ENCODE measurements at places on chromosomes 3 and 15. TPM values are rescaled to one million over a fixed set of nuclear protein-coding genes. Genes with fewer than 3 reads are reported as not detected.
A peak's percentile ranks its signal among the peaks of the same experiment; 100 is the strongest.

RCCD1 gene
- 5.1 TPM for total RNA-seq

ZMYND10 gene
- 3.5 TPM for total RNA-seq

EXD1 gene
- not detected for total RNA-seq

- H3K27ac ChIP-seq: no peak overlapping the region
- H3K36me3 ChIP-seq: no peaks in the 10 kb centered on the region
- H3K27me3 ChIP-seq: no peaks in the 10 kb centered on the region
- DNase-seq: no peak
- no peaks in the 10 kb centered on the region for H3K4me1 ChIP-seq
- H3K4me3 ChIP-seq: no peak overlapping the region
Measured at GRCh38 chr3:85808755-85809154, 850.0 kb downstream of the CADM2 start.

DNA sequence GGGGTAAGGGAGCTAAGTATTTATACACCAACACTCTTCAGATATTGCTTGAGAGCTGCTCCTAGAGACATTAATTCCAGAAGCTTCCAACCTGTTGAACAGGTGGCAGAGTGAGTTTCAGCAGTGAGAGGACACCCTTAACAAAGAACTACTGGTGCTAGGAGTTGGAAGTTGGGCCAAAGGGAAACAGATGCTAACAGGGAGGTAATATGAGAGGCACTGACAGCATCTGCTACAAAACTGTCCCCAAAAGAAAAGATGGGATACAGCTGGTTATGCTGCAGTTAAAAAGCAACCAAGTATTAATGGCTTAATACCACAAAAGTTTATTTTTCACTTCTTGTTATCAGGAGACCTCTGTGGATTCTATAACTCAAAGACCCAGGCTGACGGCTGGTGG, 104.5 kb upstream of the SATB1 start:
- no peaks in the 10 kb centered on the region for H3K27me3 ChIP-seq
- H3K36me3 ChIP-seq: no peaks in the 10 kb centered on the region
- H3K4me3 ChIP-seq: no peak overlapping the region
- H3K4me1 ChIP-seq: no peaks in the 10 kb centered on the region
- H3K27ac ChIP-seq: no peak overlapping the region
- DNase-seq: no peak

- H3K27ac ChIP-seq: no peak overlapping the region
- H3K36me3 ChIP-seq: peaks cover 2% of the 10 kb centered on the region
- DNase-seq: no peak
- H3K4me3 ChIP-seq: no peak overlapping the region
- H3K27me3 ChIP-seq: no peaks in the 10 kb centered on the region
Measured at GRCh38 chr3:136532766-136533165, 219.4 kb downstream of the STAG1 start.

DNA sequence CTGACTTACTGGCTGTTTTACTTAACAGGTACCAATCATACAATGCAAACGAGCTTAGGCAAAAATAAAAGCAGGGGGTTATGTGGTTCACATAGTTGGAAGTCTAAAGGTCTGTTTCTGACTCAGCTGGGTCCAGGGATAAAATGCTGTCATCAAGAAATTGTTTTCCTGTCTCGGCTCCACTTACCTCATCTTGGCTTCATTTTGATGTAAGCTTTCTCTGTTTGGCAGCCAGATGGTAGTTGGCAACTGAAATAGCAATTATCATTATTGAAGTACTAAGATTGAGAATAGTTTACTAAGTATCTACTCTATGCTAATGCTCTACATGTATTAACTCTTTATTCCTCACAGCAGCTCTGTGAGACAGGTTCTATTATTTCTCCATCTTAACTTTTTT, 36.8 kb upstream of the CNTN3 start:
- H3K27me3 ChIP-seq: no peaks in the 10 kb centered on the region
- H3K4me1 ChIP-seq: no peaks in the 10 kb centered on the region
- DNase-seq: no peak
- H3K27ac ChIP-seq: no peak overlapping the region

- no peak for DNase-seq
- no peak overlapping the region for H3K27ac ChIP-seq
- H3K27me3 ChIP-seq: no peaks in the 10 kb centered on the region
- no peaks in the 10 kb centered on the region for H3K36me3 ChIP-seq
- no peak overlapping the region for H3K4me3 ChIP-seq
Measured at GRCh38 chr3:120350401-120350941, 1.3 kb upstream of the LRRC58 start.

GRCh38 chr3:186360779-186361178, 1.3 kb downstream of the DGKG start:
- H3K4me1 ChIP-seq: peaks cover 16% of the 10 kb centered on the region
- peaks cover 18% of the 10 kb centered on the region for H3K27me3 ChIP-seq
- H3K36me3 ChIP-seq: no peaks in the 10 kb centered on the region
- peak overlapping the region; percentile 42 for H3K4me3 ChIP-seq
- no peak for DNase-seq
- H3K27ac ChIP-seq: no peak overlapping the region

DNA sequence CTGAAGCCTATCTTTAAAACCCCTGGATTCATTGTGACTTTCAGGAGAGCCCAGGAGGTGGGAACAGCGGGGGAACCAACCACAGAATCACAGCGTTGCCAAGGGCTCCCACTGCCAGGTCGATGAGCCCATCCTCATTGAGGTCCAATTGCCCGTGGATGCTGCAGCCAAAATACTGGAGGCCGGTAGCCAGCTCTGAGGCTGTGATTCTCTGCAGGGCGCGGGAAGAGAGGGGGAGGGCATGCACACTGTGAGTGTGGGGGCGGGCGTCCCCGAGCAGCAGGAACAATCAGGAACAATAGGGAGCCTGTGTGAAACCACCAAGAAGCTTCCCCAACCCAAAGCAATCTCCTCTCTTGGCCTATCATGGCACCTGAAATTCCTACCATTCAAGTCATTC, 53.4 kb downstream of the FEM1B start:
- no peak overlapping the region for H3K27ac ChIP-seq
- H3K27me3 ChIP-seq: no peaks in the 10 kb centered on the region
- no peak for DNase-seq
- no peak overlapping the region for H3K4me3 ChIP-seq

All from natural killer cell (primary cell).